ENCODE measurements at places on chromosomes 2 and 18.

DNA sequence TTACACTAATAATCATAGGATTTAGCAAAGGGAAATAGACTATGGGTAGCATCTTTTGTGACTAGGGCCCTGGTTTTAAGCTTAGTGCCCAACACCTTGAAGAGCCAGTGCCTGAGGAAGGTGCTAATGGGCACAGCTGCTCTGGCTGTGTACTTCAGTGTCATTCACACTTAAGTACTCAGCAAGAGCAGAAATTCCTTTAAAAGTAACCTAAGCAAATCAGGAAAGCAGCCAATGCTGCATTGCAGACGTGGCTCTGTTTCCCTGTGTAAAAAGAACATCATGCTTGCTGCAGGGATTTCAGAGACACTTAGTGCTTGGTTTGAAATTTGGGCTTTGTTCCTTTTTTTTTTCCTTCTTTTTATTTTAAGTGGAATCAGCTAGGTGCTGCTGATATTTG lies 505.4 kb downstream of the SUCLG1 start:
- DNase-seq = no peak

DNA sequence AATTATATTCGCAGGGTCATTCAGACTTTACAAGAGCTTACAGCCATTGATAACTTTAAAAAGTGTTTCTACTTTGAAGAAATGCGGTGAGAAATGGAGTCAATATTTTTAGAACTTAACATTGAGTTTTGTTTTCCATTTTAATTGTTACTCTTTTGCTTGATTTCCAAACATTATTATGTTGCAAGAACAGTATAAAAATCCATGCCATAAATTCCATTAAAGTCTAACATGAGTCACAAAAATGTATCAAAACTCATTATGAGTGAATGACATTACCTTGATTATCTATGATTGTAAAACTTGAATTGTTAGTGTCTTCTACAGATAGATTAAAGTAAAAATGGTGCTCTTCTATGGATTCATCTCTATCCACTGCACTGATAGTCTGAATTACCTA lies 92.6 kb downstream of the CDH19 start:
- no peak for DNase-seq

DNA sequence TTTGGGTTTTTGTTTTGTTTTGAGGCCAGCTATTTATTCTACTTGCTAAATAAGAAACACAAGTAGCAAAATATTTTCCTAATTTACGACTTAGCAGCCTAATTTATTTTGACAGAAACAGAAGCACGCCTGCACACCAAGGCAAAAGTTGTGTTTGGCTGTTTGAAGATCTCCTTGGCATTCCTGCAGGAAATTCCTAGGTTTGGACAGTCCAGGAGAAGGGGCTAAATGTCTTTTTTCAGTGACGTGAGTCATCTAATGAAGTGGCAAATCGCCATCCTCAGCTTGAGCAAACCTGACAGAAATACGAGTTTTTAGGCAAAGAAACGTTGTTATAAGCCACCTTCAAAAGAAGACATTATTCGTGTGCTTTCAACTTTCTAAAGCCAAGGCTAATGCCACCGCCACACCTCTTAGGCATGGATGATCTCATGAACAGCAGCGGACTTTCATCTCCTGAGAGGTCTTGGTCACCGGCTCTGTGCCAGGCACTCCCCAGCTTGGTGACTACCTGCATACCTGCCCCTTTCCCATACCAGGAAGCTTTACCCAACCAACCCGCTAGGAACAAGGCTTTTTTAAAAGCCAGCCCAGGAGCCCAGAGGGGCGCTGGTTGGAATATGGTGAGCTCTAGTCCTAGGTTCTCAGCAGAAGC lies 30.9 kb downstream of the STK39 start:
- no peak for DNase-seq

DNA sequence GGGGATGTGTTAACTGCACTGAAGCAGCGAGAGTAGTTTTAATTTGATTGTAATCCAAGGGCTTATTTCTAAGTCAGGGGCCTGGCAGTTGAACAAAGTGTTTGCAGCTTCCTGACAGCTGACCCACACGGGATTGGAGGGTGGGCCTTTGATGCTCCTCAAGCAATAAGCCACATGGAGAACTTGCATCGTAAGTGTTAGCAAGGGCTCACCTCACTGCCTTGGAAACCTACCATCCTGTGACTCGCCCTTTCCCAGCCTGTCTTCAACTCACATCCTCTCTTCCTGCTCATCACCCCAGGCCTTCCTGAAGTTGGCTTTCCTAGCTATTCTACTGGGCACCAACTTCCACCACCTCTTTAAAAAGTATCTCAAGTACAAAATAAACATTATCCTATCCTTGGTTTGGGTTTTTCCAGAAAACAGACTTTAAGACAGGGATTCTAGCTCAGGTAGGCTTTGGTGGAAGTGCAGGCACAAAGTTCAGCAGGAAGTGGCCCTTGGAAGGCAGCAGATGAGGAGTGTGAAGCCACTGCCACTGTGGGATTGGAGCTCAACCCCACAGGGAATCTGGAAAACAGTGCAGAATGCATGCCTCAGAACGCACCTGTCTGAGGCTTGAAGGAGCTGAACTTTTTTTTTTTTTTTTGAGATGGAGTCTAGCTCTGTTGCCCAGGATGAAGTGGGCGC lies 31.6 kb downstream of the B3GNT2 start:
- no peak for DNase-seq

- no peak for DNase-seq
Observed at GRCh38 chr2:111171337-111171930, 50.7 kb downstream of the BCL2L11 start.

DNA sequence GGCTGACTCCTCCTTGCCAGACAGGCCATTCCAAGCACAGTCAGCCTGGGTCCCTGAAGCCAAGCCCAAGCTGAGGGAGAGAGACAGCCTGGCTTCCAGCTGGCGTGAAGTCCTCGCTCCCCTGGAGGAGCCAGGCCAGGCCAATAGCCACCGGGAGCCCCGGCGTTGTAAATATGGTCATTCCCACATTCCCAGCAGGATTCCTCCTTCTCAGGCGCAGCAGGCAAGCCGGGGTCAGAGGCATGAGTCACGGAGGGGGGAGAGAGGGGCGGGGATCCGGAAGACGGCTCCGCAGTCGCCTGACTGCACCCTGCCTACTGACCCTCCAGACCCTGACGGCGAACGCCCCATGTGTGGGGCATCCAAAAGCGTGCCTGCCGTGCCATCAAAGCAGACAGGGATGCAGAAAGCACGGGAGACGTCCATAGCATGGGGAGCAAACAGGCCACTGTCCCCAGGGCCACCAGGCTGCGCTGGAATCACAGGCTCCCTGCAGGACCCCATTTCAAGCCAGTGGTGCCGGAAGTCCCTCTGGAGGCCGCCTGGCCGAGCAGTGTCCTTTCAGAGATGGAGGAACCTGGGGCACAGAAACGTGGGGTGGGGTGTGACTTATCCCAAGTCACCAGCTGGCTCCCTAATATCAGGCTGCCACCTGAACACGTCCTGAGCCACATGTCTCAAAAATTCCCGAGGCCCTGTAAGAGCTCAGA lies 48.2 kb downstream of the TWIST2 start:
- DNase-seq = peak; percentile 88

DNA sequence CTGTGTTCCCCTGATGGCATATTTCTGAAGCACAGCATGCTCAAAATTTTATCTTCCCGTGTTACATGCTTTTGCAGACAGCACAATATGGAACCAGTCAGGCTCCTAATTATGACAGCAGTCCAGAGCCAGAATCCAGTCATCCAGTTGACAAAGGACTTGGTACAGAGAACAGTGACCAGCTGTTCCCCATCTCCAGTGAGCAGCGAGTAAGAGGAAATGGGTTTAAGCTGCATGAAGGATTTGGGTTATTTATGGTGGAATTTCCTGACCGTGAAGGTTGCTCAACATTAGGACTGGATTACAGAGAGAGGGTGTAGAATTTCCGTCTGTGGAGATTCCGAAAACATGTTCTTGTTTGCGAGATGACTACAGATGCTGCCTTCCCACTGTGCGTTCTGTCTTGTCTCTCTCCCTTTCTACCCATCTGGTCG lies 24.4 kb downstream of the SGPP2 start:
- peak; percentile 65 for DNase-seq

- no peak for DNase-seq
Observed at GRCh38 chr18:55878224-55878623, 290.2 kb upstream of the TCF4 start.

- DNase-seq = no peak
Observed at GRCh38 chr2:225415341-225415740, 15.8 kb downstream of the NYAP2 start.

DNA sequence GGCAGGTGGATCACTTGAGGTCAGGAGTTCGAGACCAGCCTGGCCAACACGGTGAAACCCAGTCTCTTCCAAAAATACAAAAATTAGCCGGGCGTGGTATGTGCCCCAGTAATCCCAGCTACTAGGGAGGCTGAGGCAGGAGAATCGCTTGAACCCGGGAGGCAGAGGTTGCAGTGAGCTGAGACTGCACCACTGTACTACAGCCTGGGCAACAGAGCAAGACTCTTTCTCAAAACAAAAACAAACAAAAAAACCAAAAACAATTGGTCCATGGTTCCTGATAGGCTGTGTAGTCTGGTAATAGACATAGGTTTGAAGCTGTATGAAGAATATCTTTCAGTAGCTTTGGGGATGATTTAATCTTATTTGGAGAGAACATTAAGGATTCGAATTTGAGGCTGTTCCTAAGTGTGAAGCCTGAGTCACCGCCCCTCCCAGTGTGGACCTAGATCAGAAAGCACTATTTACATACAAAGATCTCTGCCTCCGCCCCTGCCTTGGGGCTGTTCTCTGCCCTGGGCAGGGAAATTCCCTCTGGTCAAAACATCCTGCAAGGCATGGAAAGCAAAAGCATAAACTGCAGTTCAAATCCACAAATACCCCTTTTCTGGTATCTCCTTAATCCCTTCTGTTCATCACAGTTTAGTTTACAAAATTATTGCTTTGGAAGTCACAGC lies 52.8 kb upstream of the PMAIP1 start:
- DNase-seq = peak; percentile 24

- DNase-seq = no peak
Observed at GRCh38 chr2:161580426-161580825, 43.8 kb upstream of the SLC4A10 start.

- no peak for DNase-seq
Observed at GRCh38 chr18:79733986-79734770, 54.6 kb downstream of the CTDP1 start.

DNA sequence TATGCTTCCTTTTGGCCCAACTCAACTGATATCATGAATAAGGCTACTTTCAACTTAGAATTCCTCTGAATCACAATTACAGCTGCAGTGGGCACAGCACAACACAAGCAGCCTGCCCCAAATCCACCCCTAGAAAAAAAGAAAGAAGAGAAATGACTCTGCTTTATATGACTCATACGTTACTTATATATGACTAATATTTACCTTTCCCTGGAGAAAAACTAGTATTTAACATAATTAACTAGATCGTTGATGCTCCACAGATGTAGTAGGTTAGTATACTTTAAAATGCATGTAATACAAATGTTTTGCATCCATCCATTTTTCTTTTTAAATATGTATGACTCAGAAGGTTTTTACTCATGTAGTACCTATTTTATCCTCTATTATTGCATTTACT lies 133.3 kb upstream of the UNC80 start:
- DNase-seq = no peak

GRCh38 chr2:222280795-222281194 lies 18.0 kb downstream of the PAX3 start:
- DNase-seq = no peak

GRCh38 chr18:12726774-12727550 lies 24.1 kb downstream of the PSMG2 start:
- no peak for DNase-seq

- no peak for DNase-seq
Observed at GRCh38 chr2:126664234-126664633, 8.3 kb downstream of the GYPC start.

DNA sequence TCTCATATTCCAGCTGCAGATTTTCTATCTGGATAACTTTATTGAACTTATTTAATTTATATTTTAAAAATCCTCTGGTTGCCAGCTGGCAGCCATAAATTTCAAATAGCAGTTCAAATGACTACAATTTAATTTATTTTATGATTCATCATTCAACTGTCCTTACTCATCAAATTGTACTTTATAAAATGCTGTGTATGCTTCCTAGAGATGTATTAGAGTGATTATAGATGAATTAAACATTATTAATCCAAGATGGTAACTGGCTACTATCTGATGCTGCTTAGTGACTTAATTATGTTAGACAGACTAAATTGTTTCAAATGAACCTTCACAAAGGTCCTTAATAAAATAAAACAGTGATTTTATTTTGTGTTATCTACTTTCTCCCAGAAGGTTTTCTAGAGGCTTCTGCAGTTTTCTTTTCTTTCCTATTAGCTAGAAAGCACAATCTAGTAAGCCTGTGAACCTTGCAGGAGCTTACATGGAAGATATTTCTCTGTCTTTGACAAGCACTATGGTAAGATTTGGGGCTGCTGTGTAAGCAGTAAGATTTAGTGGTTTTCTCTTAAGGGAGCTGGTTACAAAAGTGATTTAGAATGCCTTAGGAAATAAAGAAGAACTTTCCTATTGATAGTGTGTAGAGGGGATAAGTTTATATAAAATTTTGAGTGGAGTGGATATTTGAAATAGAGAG lies 322.3 kb downstream of the FSIP2 start:
- no peak for DNase-seq

DNA sequence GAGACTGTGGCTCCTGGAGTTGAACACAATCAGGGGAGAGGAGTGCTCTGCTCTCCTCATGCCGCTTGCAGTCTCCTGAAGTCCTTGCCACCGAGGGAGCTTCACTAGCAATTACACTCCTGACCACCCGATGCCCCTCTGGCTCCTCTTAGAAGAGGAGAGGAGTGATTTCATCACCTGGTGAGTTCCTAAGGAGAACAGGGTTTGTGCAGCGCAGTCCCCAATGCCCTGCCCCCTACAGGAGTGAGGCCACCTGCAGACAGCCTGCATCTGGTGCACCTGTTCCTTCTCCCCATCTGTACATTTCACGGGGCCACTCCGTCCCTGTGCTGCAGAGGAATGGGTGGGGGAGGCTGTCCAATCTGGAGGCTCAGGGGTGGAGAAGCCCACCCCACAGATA lies 267.2 kb downstream of the HRH4 start:
- no peak for DNase-seq

GRCh38 chr2:197322724-197323720 lies 12.4 kb upstream of the ANKRD44 start:
- DNase-seq = no peak

DNA sequence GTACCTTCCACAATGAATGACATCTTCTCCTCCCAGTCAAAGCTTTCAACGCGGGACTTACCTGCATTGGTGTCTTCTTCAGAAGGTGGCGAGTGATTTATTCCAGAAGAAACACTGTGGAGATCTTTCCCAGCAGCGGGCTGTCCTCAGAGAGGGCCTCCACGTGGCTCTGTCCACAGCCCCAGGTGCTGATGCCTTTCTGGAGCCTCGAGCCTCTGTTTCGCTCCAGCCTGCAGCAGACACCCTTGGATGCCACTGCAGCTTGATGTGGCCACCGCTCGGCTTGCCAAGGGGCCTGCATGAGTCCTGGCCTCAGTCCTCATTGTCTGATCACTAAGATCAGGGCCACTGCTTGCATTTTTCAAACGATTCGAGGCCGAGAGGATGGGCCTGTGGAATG lies 46.6 kb upstream of the GALR1 start:
- no peak for DNase-seq

Data from HFF-Myc (cell line).